Jurkat, Clone E6-1 (cell line): ENCODE measurements at places on chromosomes 12 and 14.

DNA sequence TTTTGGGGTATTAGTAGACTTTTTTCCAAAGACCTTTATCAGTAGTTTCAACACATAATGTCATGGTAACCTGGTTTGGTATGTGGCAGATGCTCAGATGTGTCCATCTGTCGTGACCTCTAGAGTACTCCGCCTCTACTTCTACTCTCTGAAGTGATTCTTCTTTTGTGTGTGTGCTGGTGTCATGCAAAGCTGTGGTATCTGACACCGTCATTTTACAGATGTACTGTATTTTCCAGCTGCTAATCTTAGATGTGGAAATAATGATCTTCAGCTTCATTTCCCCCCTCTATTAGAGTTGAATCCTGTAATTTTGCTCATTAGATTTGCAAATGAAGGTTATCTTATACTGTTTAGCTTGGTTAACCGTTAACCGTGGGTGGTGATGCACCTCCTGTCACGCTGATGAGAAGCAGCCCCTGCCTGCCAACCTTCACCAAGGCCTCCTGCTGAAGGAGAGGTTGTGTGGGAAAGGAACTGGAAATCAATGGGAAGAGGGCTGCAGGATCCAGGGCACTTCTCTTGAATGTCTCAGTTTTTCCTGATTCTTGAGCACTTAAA, 222.4 kb upstream of the AMIGO2 start:
- DNase-seq = no peak

DNA sequence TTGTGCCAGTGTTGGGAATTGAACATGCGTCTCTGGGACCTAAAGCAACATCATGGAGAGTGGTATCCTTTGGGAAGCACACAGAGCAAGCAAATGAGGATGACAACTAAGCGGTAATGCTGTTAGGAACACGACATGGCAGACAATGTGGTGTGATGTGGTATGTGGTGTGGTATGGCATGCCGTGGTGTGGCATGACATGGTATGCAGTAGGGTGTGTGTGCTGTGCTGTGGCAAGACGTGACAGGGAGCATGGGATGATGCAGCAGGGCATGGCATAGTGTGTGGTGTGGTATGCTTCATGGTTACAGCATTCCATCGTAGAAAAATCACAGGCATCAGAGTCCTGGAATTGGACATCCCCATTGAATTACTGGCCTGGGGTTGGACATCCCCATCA, 108.7 kb downstream of the RTN1 start:
- no peak for DNase-seq

DNA sequence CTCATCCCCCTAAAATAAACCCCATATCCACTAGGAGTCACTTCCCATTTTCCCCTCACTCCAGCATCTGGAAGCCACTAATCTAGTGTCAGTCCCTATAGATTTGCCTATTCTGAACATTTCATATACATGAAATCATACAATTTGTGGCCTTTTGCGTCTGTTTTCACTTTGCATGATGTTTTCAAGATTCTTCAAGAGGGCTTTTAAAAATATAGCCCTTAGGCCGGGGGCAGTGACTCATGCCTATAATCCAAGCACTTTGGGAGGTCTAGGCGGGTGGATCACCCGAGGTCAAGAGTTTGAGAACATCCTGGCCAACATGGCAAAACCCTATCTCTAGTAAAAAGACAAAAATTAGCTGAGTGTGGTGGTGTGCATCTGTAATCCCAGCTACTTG, 104.7 kb downstream of the VEZT start:
- no peak for DNase-seq

GRCh38 chr14:73133795-73134194, 2.5 kb upstream of the PSEN1 start:
- no peak for DNase-seq

- DNase-seq = no peak
Observed at GRCh38 chr14:104445086-104445485, 134.5 kb upstream of the C14orf180 start.

DNA sequence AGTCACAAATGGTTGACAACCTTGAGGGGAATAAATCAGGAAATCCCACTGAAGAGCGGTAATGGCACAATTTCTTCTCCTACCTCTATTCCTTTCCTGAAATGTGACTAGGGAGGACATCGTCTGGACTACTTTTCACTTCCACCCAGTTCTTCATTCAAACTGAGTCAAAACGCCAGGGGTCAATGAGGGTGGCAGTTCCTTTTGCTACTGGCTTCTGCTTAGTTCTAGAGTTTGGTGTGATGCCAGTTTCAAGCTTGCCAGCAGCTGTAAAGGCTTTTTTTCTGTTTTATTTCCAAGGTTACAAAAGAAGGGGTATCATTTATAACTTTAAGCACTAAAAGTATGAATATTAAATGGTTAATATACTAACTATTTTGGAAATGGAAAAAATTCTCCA, 286.5 kb downstream of the SOX5 start:
- DNase-seq = no peak

DNA sequence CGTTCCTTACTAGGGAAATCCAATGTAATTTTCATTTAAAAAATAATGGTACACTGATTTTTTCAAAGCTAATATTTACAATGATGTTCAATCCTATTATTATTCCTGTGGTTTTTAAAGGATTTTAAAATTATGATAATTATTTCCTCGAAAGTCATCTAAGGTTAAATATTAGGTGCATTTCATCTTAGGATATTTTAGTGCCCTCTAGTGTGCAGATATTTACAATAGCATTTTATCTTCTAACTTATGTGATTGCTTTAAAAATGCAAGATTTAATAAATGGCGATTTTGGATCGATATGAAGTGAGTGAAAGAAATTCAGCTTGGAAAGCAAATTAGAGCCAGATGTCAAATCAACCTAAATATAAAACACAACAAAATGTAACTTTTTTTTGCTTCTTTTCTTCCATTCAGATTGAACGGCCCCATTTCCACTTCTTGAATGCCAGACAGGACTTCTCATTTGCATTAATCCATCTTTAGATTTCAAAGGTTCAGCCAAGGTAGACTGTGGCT, 293.5 kb downstream of the SLC6A15 start:
- DNase-seq = no peak

GRCh38 chr12:132559652-132560363, 50.6 kb downstream of the LRCOL1 start:
- DNase-seq = no peak

- DNase-seq = no peak
Observed at GRCh38 chr14:64061115-64061514, 208.3 kb downstream of the SYNE2 start.

DNA sequence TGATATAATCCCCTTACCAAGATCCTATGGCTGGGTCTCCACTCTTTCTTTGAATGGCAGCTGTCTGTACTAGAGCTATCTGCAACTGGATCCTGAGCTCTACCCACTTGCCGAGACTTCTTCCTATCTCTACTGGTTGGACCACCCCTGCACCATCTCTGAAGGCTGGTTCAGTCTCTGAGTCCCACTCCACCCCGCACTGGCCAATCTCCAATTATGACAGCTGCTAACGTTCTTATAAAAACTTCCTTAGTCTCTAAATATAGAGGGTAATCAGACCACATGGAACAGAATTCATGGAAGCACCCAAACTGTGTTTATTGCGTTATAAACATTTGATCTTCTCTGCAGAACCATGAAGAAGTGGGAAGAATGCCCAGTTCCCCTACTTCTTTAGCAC, 186.6 kb upstream of the EEA1 start:
- DNase-seq = no peak

GRCh38 chr14:59175404-59175803, 13.1 kb upstream of the DAAM1 start:
- DNase-seq = no peak

DNA sequence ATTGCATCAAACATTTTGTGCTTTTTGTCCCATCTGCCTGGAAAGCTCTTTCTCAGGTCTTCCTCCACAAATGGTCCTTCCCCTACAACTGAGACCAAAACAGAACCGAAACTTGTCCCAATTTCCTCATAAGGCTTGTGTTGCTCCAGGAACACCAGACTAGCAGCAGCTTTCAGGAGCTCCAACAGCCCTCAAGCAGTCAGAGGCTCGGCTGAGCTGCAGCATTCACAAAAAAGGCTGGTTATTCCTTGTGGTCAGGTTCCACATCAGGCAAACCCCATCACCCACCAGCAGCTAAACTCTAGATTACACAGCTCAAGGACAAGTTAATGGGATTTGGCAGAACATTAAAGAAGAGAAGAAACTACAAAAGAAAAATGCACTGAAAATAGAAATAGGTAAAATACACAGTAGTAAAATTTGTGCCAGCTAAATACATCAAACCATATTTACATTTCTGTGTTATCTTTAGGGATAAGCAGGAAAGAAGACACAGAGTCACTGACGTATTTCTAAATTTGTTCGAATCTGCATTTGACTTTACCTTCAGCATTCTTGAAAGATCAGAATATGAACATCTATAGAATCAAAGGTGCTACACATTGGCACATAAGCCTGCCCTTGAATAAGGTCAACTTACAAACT, 141.2 kb downstream of the STXBP6 start:
- no peak for DNase-seq

- DNase-seq = no peak
Observed at GRCh38 chr12:89907659-89908058, 199.0 kb upstream of the ATP2B1 start.

GRCh38 chr12:47277972-47278448, 198.3 kb upstream of the AMIGO2 start:
- no peak for DNase-seq

DNA sequence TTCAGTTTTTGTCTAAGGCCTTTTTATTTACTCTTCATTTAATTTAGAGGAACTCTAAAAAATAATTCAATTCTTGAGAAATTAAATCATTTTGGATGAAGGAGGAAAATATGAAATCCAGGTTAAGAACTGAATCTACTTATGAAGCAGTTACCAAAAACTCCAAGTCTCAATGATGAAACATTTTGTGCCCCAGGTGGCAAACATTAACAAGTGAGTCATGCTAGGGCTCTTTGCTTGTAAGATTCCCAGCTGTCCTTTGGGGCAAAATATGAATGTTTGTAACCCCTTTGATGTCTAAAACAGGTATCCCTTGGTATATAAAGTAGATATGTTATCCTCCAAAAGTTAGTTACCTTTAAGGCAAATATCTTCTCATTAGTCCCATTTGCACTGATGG, 202.4 kb downstream of the NEDD1 start:
- DNase-seq = no peak

DNA sequence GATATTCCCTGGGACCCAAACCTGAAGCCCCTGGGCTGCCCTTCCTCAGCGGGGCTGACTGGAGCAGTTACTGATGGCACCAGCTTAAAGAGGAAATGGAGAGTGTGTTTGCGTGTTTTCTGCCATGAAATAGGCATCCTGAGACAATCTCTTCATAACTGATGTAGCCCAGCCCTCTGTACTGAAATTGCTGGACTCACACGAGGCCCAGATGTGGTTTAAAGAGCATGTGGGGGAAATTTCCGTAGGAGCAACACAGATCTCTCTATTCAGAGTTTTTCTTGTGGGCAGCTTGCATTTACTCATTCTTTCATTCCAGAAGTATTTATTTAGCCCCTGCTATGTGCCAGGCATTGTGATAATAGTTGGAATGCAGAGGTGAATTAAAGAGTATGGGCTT, 782.1 kb upstream of the TBX3 start:
- no peak for DNase-seq

GRCh38 chr14:34615507-34615906, 14.4 kb downstream of the SNX6 start:
- DNase-seq = no peak

GRCh38 chr14:35261774-35262173, 30.4 kb upstream of the PSMA6 start:
- DNase-seq = peak; percentile 28

DNA sequence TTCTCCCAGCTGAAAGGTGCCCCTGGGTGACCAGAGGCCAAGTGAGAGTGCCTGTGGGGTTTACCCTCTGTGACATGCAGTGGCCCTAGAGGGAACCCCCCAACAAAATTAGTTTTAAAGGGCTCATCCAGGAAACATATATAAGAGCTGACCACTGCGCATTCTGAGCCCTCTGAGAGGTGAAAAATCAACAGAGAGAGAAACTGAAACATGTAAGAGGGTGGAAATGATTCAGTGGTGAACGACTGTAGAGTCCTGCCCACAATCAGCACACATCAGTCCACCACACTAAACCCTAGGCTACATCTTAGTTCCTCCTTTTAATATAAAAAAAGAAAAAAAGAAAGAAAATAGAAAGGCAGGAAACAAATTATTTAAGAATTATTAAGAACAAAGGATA, 21.0 kb upstream of the ACSM4 start:
- DNase-seq = no peak

GRCh38 chr12:104507672-104508071, 50.9 kb downstream of the CHST11 start:
- DNase-seq = no peak

GRCh38 chr14:20789230-20789813, 8.3 kb downstream of the RNASE6 start:
- no peak for DNase-seq

DNA sequence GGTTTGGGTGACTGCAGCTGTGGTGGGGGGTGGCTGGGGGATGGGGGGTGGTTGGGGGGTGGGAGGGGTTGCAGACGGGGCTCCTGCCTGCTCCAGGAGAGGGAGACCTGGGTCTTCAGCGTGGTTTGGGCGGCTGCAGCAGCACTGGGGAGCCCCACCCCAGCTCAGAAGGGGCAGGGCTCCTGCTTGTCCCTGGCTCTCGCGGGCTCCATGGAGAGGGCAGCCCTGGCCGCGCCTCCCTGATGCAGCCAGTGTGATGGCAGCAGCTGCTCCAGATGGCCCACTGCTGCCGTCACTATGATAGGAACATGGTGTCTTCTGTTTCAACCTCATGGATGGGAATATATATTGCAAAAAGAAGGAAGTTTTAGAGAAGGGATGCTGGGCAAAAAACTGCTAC, 22.9 kb downstream of the TRHDE start:
- peak; percentile 5 for DNase-seq

DNA sequence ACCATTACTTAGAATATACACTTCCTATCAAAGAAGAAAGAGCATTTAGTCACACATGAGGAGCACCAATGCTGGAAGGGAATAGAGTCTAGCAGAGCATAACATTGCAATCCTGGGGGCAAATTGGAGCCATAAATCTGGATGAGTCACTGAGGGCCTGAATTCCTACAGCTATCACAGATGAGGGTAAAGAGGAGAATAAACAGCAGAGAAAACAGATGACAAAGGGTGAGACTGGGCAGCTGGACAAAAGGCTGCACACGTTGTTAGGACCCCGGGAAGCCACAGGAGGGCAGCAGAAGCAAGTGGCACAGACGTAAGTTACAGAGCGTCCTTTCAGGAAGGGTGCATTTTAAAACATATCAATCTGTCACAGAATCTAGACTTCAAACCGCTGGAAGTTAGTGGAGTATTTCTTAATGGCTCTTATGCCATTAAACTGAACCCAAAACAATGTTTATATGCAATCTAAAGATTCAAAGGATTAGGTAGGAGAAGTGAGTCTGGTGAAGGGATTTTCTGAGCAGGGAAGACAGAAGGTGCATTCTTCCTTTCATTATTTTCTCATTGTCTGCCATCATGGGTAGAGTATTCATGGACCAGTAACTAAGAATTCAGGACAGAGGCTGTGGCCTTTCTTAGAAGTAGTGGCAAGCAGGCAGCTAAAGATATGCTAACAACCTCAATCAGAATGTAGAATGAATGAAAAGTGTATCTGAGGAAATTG, 159.8 kb upstream of the DAAM1 start:
- peak; percentile 26 for DNase-seq

- DNase-seq = peak; percentile 48
Observed at GRCh38 chr14:51776102-51776894, 84.1 kb upstream of the GNG2 start.
